Activated B cell treated with CpG ODN at 0.5 μM for 24 hours (primary cell): ENCODE measurements at places on chromosomes 12 and 14. TPM values are rescaled to one million over a fixed set of nuclear protein-coding genes. Genes with fewer than 3 reads are reported as not detected.

WSCD2 gene
- total RNA-seq: 1.4 and 1.9 TPM in 2 replicates

GRCh38 chr12:54497883-54498282 lies 331 bp downstream of the NCKAP1L start:
- DNase-seq: no peak

GRCh38 chr12:27865421-27865820 lies 85.4 kb upstream of the MANSC4 start:
- DNase-seq: no peak

DNA sequence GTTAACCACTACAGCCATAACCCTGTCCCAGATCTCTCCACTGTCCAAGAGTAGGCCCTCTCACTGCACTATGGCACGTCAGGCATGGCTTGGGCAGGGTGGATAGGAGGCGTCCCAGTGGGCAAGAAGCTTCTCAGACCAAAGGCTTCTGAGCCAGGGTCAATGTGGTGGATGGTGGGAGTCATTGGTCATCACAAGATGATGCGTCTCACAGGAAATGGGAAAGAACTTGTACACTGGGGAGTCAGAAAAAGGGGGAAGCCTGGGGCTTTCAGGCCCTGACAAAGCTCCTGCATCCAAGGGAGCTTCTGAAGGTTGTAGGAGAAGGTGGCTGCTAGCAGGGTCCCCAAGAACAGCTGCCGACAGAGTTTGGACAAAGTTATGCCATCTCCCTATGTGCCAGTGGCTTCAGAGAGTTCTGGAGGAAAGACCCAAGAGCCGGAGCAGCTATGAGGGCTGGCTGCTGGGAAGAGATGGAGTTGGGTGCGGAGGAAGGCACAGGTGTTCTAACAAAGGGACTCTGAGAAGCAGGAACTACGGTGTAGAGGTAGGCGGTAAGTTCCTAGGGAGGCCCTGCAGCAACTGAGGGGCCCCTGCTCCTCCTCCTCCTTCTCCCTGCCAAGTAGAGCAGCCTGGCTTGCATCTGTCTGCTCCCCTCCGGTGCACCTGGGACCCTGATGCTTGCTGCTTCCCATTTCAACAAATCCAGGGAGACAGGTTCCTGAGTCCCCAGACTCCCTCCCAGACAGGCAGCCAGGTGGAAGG lies 81.1 kb downstream of the ARL6IP4 start:
- DNase-seq: no peak

- no peak for DNase-seq
Measured at GRCh38 chr12:56991319-56992246, 14.8 kb downstream of the ZBTB39 start.

- DNase-seq: no peak
Measured at GRCh38 chr12:20695232-20695631, at the start of gene SLCO1C1. Gene SLCO1C1 (plus strand): TSS chr12:20695332. CDS start chr12:20699577, 4,245 bp downstream.
